Thyroid gland (tissue), 4 donors: ENCODE measurements at places on chromosomes 1 and 21. TPM values are rescaled to one million over a fixed set of nuclear protein-coding genes. Genes with fewer than 3 reads are reported as not detected.

Gene CFHR1
- total RNA-seq, result not detected

Gene TIE1
- total RNA-seq, result 39.1 TPM

Gene INAVA
- total RNA-seq, result not detected

Gene PIK3R3
- total RNA-seq, result 24.0 TPM

Gene IGSF21
- total RNA-seq, result 0.11 TPM

Gene SYPL2
- total RNA-seq, result 7.9 TPM

Gene PLEKHN1
- not detected for total RNA-seq

Gene CFAP126
- total RNA-seq, result not detected

Gene AMY1C
- total RNA-seq, result 24.6 TPM

Gene BTBD8
- 18.3 TPM for total RNA-seq

Gene PCP4
- 278 TPM for total RNA-seq

Gene SPATA45
- not detected for total RNA-seq

Gene OR2T35
- not detected for total RNA-seq

Gene PLD5
- 0.33 TPM for total RNA-seq

Gene CELA2B
- not detected for total RNA-seq

Gene TRIM33
- total RNA-seq, result 54.0 TPM

Gene LIN28A
- not detected for total RNA-seq

Gene EPHA10
- total RNA-seq, result not detected

Gene BCAN
- total RNA-seq, result not detected

Gene GBP6
- not detected for total RNA-seq

Gene ARHGEF10L
- 64.5 TPM for total RNA-seq

Gene RRP15
- 25.0 TPM for total RNA-seq

Gene TRIM45
- 5.1 TPM for total RNA-seq

Gene ATP5PB
- total RNA-seq, result 234 TPM

Gene LCE1C
- not detected for total RNA-seq

Gene SLFNL1
- total RNA-seq, result 0.44 TPM

Gene S100A2
- 2.6 TPM for total RNA-seq

Gene SH2D5
- 0.11 TPM for total RNA-seq

Gene BLACAT1
- total RNA-seq, result 2.8 TPM

Gene CDA
- 0.83 TPM for total RNA-seq

Gene OR2T29
- total RNA-seq, result not detected

Gene AKNAD1
- total RNA-seq, result not detected

Gene CCDC190
- total RNA-seq, result 0.40 TPM

Gene SPATA1
- total RNA-seq, result 2.8 TPM

Gene KRTAP19-1
- not detected for total RNA-seq

Gene IGSF5
- total RNA-seq, result 0.63 TPM

Gene ELF3
- 8.5 TPM for total RNA-seq

Gene GUCA2A
- total RNA-seq, result not detected

Gene MROH9
- not detected for total RNA-seq
